ENCODE measurements at places on chromosomes 2 and 18.

DNA sequence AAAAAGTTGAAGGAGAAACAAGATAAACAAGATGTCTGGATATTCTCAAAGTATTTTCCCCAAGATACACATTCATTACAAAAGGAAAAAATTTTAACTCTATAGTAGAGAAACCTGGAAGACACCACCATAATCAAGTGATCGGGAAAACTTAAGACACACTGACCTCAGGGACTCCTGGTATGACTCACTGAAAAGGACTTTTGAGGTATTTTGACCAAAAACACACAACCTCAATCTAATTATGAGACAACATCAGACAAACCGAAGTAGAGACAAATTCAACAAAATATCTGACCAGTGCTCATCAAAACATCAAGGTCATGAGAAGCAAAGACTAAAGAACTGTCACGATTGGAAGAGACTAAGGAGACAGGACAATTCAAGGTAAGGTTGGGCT is 34.7 kb downstream of the LPIN2 start:
- no peaks in the 10 kb centered on the region for H3K27me3 ChIP-seq
- peak overlapping the region; percentile 95 for H3K27ac ChIP-seq
- no peak for DNase-seq
- H3K4me3 ChIP-seq = peak overlapping the region; percentile 80
- H3K36me3 ChIP-seq = peaks cover 88% of the 10 kb centered on the region
- H3K4me1 ChIP-seq = peaks cover 92% of the 10 kb centered on the region

- H3K27me3 ChIP-seq = peaks cover 17% of the 10 kb centered on the region
- H3K36me3 ChIP-seq = no peaks in the 10 kb centered on the region
- H3K4me1 ChIP-seq = no peaks in the 10 kb centered on the region
Measured at GRCh38 chr2:236746833-236747232, 177.2 kb downstream of the ACKR3 start.

- H3K4me3 ChIP-seq = no peak overlapping the region
- H3K4me1 ChIP-seq = no peaks in the 10 kb centered on the region
- no peak for DNase-seq
- no peaks in the 10 kb centered on the region for H3K36me3 ChIP-seq
Measured at GRCh38 chr18:22067109-22067508, 102.3 kb upstream of the GATA6 start.

DNA sequence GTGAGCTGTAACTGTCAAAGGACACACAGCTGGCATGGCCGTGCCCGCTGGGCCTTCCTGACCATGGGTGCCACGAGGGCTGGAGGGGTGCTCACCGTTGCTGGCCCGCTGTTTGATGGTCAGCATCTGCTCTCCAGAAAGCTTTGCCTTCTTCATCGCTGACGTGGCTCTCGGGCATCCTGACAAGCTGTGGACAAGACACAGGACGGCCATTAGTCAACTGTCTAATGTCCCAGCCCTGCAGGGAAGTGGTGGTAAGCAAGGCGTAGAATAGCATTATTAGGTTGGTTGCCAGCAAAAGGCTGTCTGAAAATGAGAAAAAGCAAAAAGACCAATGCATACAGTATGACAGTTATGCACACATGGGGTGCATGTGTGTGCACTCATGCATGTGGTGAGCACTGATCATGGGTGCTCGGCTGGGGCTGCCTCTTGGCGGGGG is 64.7 kb upstream of the PXDN start:
- no peak overlapping the region for H3K4me3 ChIP-seq
- no peaks in the 10 kb centered on the region for H3K27me3 ChIP-seq
- no peak for DNase-seq
- no peaks in the 10 kb centered on the region for H3K36me3 ChIP-seq
- no peak overlapping the region for H3K27ac ChIP-seq

- peaks cover 49% of the 10 kb centered on the region for H3K36me3 ChIP-seq
- no peak overlapping the region for H3K4me3 ChIP-seq
- peaks cover 8% of the 10 kb centered on the region for H3K4me1 ChIP-seq
- no peaks in the 10 kb centered on the region for H3K27me3 ChIP-seq
- H3K27ac ChIP-seq = no peak overlapping the region
Measured at GRCh38 chr18:56799756-56800155, 148.6 kb downstream of the WDR7 start.

- H3K4me1 ChIP-seq = no peaks in the 10 kb centered on the region
- no peaks in the 10 kb centered on the region for H3K36me3 ChIP-seq
Measured at GRCh38 chr2:68404164-68404563, 39.1 kb downstream of the PLEK start.

GRCh38 chr2:198127627-198128026 is 323.2 kb downstream of the PLCL1 start:
- DNase-seq = peak; percentile 40
- H3K4me1 ChIP-seq = peaks cover 3% of the 10 kb centered on the region

GRCh38 chr2:126652323-126652891 is 3.6 kb upstream of the GYPC start:
- H3K4me1 ChIP-seq = peaks cover 15% of the 10 kb centered on the region
- H3K36me3 ChIP-seq = peaks cover 11% of the 10 kb centered on the region

DNA sequence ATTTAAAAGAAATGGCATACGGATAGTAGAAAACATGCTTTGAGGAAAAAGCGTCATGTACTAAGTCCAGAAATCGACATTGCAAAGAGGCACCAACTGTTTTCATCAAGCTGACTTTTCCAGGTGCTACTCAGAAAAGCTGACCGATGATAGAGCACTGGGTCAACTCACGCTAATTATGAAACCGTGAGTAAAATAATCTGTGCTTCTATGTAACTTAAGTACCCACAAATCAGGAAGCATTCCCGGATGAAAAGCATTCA is 353 bp upstream of the NUP35 start:
- peaks cover 39% of the 10 kb centered on the region for H3K4me1 ChIP-seq
- no peak for DNase-seq
- H3K27ac ChIP-seq = peak overlapping the region; percentile 99
- peak overlapping the region; percentile 97 for H3K4me3 ChIP-seq

DNA sequence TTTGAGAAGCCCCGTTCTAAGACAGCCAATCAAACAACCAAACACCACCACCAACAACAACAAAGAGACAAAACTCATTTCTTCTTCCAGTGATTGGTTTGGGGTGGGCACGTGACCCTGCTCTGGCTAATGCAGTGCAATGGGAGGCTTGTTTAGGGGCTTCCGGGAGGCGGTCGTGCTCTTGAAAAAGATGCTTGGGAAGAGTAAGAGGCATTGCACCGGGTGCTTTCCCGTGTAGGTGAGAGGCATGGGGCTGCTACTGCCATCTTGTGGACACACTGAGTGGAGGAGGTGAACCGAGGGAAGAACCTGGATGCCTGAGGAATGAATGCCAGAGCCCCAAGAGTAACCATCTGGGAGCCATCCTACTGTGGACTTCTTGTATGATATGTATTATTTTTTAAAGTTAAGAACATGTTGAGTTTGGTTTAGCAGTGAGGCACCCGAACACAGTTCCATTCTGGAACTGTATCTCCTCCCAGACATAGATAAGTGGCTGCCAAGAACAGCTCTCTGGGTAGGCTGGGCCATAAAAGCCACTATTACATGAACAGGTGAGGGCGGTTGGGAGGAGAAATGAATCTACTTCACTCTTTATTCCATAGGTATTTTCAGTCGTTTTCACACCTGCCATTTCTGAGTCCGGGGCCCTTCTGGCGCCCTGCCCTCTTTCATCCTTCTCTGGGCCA is 19.1 kb upstream of the ARHGAP25 start:
- H3K36me3 ChIP-seq = no peaks in the 10 kb centered on the region
- H3K4me3 ChIP-seq = no peak overlapping the region
- peaks cover 74% of the 10 kb centered on the region for H3K4me1 ChIP-seq
- peak; percentile 56 for DNase-seq
- H3K27ac ChIP-seq = peak overlapping the region; percentile 87

GRCh38 chr2:19574778-19575260 is 216.4 kb upstream of the OSR1 start:
- no peak overlapping the region for H3K27ac ChIP-seq
- no peaks in the 10 kb centered on the region for H3K36me3 ChIP-seq
- DNase-seq = no peak
- peaks cover 16% of the 10 kb centered on the region for H3K27me3 ChIP-seq

DNA sequence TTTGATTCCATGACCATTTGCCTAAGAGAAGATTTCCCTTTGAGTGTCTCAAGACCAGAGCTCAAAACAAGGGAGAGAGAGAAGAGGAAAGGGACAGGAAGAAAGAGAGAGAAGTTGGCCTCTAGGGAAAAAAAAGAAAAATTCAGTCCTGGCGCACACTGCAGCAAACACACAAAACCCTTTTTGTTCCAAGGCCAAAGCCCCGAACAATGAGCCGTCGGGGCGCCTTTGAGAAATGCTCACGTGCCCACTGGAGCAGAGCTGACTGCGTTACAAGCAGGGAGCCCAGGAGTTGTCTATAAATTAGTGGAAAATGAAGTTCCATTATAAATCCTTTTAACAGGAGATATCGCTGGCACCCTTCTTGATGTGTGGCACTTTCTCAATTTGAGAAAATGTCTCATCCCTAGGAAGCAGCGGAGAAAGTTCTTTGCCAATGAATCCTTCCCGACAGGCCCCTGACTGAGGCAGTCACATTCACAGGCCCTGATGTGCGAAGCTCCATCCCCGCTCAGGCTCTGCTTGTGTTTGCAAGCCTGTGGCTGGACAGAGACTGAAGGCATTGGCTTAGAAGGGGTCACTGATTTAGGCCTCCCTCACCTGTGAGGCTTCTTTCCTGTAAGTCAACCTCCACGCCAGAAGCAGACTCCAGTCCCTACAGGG is 32.1 kb upstream of the NCKAP5 start:
- no peak overlapping the region for H3K4me3 ChIP-seq
- H3K27me3 ChIP-seq = peaks cover 4% of the 10 kb centered on the region
- no peaks in the 10 kb centered on the region for H3K36me3 ChIP-seq
- DNase-seq = no peak
- H3K27ac ChIP-seq = no peak overlapping the region
- no peaks in the 10 kb centered on the region for H3K4me1 ChIP-seq

- no peaks in the 10 kb centered on the region for H3K4me1 ChIP-seq
- no peaks in the 10 kb centered on the region for H3K36me3 ChIP-seq
- H3K27ac ChIP-seq = no peak overlapping the region
Measured at GRCh38 chr18:26436176-26437051, 111.9 kb downstream of the KCTD1 start.

DNA sequence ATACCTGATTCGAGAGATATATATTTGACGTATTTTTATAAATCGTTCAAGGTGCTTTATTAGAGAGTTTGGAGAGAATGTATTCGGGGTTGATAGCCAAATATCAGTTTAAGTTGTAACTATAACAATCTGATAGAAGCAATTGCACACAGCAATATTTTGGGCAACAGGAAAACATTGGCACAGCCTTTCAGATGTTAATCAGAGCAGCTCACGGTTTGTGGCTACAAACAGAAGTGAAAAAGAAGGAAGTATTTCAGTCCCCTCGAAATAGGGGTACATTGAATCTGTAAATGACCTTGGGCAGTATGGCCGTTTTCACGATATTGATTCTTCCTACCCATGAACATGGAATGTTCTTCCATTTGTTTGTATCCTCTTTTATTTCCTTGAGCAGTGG is 20.6 kb downstream of the SERPINB10 start:
- no peak overlapping the region for H3K4me3 ChIP-seq
- peaks cover 41% of the 10 kb centered on the region for H3K27me3 ChIP-seq
- H3K27ac ChIP-seq = no peak overlapping the region
- H3K4me1 ChIP-seq = no peaks in the 10 kb centered on the region

GRCh38 chr18:63888470-63889190 is 1.1 kb downstream of the SERPINB2 start:
- DNase-seq = no peak
- no peak overlapping the region for H3K4me3 ChIP-seq
- H3K36me3 ChIP-seq = no peaks in the 10 kb centered on the region
- H3K27me3 ChIP-seq = peaks cover 29% of the 10 kb centered on the region
- peaks cover 6% of the 10 kb centered on the region for H3K4me1 ChIP-seq

- no peak overlapping the region for H3K27ac ChIP-seq
- no peak overlapping the region for H3K4me3 ChIP-seq
- no peaks in the 10 kb centered on the region for H3K4me1 ChIP-seq
- no peaks in the 10 kb centered on the region for H3K27me3 ChIP-seq
- no peak for DNase-seq
Measured at GRCh38 chr2:157761520-157761919, 114.6 kb downstream of the ACVR1 start.

GRCh38 chr2:17594533-17595401 is 54.3 kb downstream of the VSNL1 start:
- H3K27me3 ChIP-seq = peaks cover 7% of the 10 kb centered on the region
- DNase-seq = no peak
- H3K4me1 ChIP-seq = no peaks in the 10 kb centered on the region
- no peaks in the 10 kb centered on the region for H3K36me3 ChIP-seq
- H3K4me3 ChIP-seq = no peak overlapping the region
- no peak overlapping the region for H3K27ac ChIP-seq

DNA sequence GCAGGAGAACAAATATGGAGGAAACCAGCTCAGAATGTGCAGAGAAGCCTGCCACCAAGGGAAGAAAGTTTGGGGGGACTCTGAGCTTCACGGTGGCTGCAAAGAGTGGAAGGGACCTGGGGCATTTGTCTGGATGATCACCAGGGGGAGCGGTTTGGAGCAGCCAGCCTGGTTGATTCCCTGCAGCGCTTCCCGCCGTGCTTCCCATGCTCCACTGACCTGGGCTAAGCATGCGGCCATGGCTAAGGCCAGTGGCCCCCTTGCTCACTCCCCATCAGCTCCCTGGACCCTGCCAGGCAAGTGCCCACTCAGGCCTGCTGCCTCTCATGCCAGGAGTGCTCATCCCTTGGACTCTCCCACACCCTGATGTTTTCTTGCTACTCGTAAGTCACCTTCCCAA is 27.0 kb downstream of the NTSR2 start:
- H3K36me3 ChIP-seq = no peaks in the 10 kb centered on the region
- no peaks in the 10 kb centered on the region for H3K4me1 ChIP-seq
- H3K27me3 ChIP-seq = peaks cover 10% of the 10 kb centered on the region
- no peak overlapping the region for H3K27ac ChIP-seq

GRCh38 chr2:15073664-15074063 is 441.1 kb downstream of the LRATD1 start:
- H3K4me1 ChIP-seq = no peaks in the 10 kb centered on the region
- H3K27ac ChIP-seq = no peak overlapping the region
- no peak for DNase-seq
- H3K36me3 ChIP-seq = no peaks in the 10 kb centered on the region
- peaks cover 11% of the 10 kb centered on the region for H3K27me3 ChIP-seq

- H3K4me1 ChIP-seq = peaks cover 7% of the 10 kb centered on the region
- H3K27ac ChIP-seq = no peak overlapping the region
- peak overlapping the region; percentile 63 for H3K4me3 ChIP-seq
- peak; percentile 63 for DNase-seq
- H3K27me3 ChIP-seq = peaks cover 79% of the 10 kb centered on the region
- H3K36me3 ChIP-seq = peaks cover 2% of the 10 kb centered on the region
Measured at GRCh38 chr18:58863539-58864145, 1.0 kb upstream of the ZNF532 start.

GRCh38 chr18:8958660-8959059 is 143.8 kb upstream of the NDUFV2 start:
- no peak overlapping the region for H3K27ac ChIP-seq
- DNase-seq = no peak
- H3K27me3 ChIP-seq = peaks cover 10% of the 10 kb centered on the region
- H3K36me3 ChIP-seq = no peaks in the 10 kb centered on the region
- no peaks in the 10 kb centered on the region for H3K4me1 ChIP-seq

GRCh38 chr18:45518311-45519155 is 96.7 kb upstream of the SLC14A2 start:
- no peak overlapping the region for H3K27ac ChIP-seq
- no peak overlapping the region for H3K4me3 ChIP-seq
- H3K36me3 ChIP-seq = no peaks in the 10 kb centered on the region
- peaks cover 7% of the 10 kb centered on the region for H3K27me3 ChIP-seq
- no peaks in the 10 kb centered on the region for H3K4me1 ChIP-seq
- DNase-seq = no peak

Data from activated T-cell treated with anti-CD3 and anti-CD28 coated beads, Interleukin-2, amount 50 U/mL, for 24 hours (primary cell).